ENCODE measurements at places on chromosomes 16 and 17. TPM values are rescaled to one million over a fixed set of nuclear protein-coding genes. Genes with fewer than 3 reads are reported as not detected.

DNA sequence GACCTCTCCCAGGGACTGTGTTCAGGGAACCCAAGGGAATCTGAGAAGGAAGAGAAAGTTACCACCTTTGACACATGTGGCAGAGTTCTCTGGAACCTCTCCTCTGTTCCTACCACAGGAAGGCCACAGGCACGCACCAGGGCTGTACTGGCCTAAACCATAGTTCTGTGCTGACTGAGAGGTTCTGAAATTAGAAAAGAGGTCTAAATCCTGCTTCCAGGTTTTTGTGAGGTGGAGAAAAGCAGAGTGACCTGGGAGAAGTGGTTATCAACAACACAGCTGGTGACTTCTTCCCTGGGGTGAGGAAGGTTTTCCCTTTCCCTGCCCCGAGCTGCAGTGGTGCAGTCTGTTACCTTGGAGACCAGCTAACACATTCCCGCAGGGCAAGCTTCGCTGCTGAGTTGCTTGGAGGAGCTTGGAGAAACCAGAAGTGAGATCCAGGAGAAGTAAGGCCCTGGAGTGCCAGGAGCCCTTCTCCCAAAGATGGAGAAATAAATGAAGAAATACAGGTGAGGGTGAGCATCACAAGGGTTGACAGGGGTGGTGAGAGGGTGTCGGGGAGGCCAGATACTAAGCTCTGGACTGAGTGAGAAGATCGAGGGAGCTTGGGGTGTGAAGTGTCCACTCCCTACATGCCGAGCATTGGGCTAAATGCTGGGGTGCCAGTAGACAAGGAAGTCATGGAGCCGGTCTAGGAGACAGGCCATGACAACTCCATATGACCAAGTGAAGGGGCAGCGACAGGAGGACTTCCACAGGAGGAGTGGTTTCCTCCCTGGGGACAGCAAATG lies at the start of gene VWA3A:
VWA3A (plus strand) TSS at position 399 of the 791 bp plus-strand sequence; CDS start at position 496, 97 bp downstream.
- DNase-seq: no peak

The PMFBP1 gene
- 1.4 TPM for total RNA-seq

- DNase-seq: no peak
Measured at GRCh38 chr17:70230850-70231640, 61.7 kb downstream of the KCNJ2 start.

DNA sequence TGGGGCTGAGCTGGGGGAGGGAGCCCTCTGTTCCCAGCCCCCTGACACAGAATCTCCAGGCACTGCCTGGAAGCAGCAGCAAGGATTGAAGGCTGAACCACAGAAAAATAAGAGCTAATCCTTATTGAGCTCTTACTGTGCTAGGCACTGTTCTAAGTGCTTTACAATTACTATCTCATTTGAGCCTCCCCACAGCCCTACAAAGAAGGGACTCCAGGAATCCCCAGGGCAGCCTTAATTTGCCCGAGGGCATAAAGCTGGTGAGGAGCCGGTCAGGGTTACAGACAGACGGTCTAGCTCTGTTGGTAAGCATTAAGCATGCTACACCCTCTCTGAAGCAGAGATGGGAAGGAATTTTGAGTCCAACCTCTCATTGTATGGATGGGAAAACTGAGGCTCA lies 7.0 kb downstream of the SAMD14 start:
- no peak for DNase-seq

GRCh38 chr16:8293413-8293812 lies 296.9 kb downstream of the TMEM114 start:
- no peak for DNase-seq

GRCh38 chr17:69516911-69517310 lies 102.4 kb downstream of the MAP2K6 start:
- no peak for DNase-seq

The RMI2 gene
- 0.72 TPM for total RNA-seq

The KCNH4 gene
- 0.48 TPM for total RNA-seq

- DNase-seq: no peak
Measured at GRCh38 chr17:10620823-10621222, 36.3 kb downstream of the MYH3 start.

GRCh38 chr16:1488054-1488601 lies 616 bp downstream of the PTX4 start:
- DNase-seq: no peak

GRCh38 chr16:88505405-88506082 lies 52.5 kb downstream of the ZFPM1 start:
- peak; percentile 76 for DNase-seq

GRCh38 chr17:19384723-19385391 lies 2.1 kb downstream of the MFAP4 start:
- DNase-seq: peak; percentile 22

- DNase-seq: no peak
Measured at GRCh38 chr16:50294955-50295354, 28.6 kb downstream of the ADCY7 start.

GRCh38 chr17:76356803-76357456 lies 3.2 kb upstream of the PRPSAP1 start:
- DNase-seq: no peak

The ZFP3 gene
- 4.0 TPM for total RNA-seq

The USP43 gene
- total RNA-seq: 1.3 TPM

The CHD9NB gene
- total RNA-seq: 0.84 TPM

DNA sequence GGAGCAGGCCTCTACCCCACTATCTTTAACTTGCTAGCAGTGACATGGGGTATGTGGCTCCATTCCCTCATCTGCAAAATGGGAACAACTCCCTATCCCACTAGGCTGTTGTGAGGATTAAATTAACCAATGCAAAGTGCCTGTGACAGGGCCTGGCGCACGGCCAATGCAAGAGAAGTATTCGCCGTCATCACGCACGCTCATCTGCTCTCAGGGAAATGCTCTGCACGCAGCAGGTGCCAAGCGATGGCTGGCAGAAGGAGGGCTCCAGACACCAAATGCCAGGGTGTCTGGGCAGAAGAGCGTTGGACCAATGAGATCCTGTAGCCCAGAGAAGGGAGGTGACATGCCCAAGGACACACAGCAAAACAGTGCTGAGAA lies 17.3 kb downstream of the FAM83G start:
- no peak for DNase-seq

DNA sequence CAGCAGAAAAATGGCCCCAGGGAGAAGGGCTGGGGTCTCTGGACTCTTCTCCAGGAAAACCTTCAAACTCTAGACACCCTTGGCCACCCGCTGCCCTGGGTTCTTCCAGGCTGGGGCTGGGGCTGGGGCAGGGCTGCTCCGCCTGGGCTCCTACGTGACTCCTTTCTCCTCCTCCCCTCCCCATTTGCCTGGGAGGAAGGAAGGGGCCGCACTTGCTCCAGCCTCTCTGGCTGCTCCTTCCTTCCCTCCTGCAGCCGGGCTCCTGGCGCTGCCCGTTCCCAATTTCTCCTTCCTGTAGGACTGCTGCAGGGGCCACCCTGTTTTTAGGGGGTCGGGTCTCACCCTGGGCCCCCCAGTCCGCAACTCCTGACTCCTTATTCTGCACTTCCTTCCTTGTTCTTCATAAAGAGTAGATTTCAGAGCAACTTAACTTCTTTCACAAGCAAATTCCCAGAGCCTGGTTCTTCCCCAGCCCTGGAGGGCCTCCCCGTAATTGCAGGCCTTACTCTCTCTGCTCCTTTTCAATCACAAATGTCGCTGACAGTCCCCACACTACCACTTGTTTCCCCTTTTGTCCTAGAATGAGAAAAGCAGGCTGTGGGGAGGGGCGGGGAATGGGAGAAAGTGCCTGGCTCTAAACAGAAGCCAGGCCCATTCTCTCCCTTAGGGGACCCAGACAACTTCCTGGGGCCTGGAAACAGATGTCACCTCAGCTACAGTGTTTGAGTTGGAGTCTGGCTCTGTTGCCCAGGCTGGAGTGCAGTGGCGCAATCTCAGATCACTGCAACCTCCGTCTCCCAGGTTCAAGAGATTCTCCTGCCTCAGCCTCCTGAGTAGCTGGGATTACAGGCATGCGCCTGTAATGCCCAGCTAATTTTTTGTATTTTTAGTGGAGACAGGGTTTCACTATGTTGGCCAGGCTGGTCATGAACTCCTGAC lies 137.8 kb downstream of the ENGASE start:
- no peak for DNase-seq

- DNase-seq: no peak
Measured at GRCh38 chr16:19127205-19127604, 13.4 kb downstream of the ITPRIPL2 start.

Measured in omental fat pad (tissue), 4 donors.